Suprapubic skin (tissue), 4 donors: ENCODE measurements at places on chromosomes 5 and 9. TPM values are rescaled to one million over a fixed set of nuclear protein-coding genes. Genes with fewer than 3 reads are reported as not detected.

DNA sequence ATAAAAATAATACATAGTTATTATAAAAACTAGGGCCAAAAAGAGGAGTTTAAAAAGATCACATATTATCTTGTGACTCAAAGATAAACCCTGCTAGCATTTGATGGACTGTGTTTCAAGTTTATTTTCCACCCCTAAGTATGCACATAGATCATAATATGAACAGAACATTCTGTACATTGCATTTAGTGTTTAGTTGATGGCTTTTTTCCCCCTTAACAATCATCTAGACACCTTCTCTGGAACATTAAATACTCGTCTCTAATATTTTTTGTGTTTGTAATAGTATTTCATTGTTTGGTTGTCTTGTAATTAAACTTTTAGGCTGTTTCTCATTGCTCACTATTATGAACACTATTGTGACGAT lies 10.5 kb downstream of the COL15A1 start:
- H3K4me3 ChIP-seq = no peak overlapping the region
- H3K36me3 ChIP-seq = no peaks in the 10 kb centered on the region
- H3K27ac ChIP-seq = no peak overlapping the region

DNA sequence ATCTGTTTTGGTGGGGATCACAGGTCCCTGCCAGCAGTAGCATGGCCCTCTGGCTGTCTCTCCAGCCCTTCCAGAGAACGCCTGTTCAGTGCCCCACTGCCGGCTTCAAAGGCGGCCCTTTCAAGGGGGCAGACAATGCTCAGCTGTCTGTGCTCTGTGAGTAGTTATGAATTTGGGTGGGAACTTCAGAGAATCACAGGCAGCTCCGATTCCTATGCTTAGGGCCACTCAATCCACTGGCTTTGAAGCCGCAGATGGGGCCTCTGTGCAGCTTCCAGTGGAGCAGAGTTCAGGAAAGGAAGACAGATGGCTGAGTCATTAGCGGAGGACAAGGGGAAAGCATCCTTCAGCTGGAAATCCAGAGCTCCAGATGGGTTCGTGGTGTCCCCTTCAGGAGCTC lies 42.4 kb downstream of the NKX2-5 start:
- no peak overlapping the region for H3K27ac ChIP-seq
- H3K4me3 ChIP-seq = no peak overlapping the region
- H3K4me1 ChIP-seq = peaks cover under 1% of the 10 kb centered on the region
- H3K36me3 ChIP-seq = no peaks in the 10 kb centered on the region
- peaks cover 3% of the 10 kb centered on the region for H3K27me3 ChIP-seq

- H3K27me3 ChIP-seq = no peaks in the 10 kb centered on the region
- no peaks in the 10 kb centered on the region for H3K4me1 ChIP-seq
- no peaks in the 10 kb centered on the region for H3K36me3 ChIP-seq
- H3K27ac ChIP-seq = no peak within 1 kb of the TSS
- no peak for DNase-seq
- H3K4me3 ChIP-seq = no peak within 1 kb of the TSS
Measured at GRCh38 chr5:180988592-180988991, at the start of gene BTNL3. Gene BTNL3 (plus strand): TSS chr5:180988846. CDS start chr5:180989029, 183 bp downstream.

Gene ESM1
- total RNA-seq = not detected

DNA sequence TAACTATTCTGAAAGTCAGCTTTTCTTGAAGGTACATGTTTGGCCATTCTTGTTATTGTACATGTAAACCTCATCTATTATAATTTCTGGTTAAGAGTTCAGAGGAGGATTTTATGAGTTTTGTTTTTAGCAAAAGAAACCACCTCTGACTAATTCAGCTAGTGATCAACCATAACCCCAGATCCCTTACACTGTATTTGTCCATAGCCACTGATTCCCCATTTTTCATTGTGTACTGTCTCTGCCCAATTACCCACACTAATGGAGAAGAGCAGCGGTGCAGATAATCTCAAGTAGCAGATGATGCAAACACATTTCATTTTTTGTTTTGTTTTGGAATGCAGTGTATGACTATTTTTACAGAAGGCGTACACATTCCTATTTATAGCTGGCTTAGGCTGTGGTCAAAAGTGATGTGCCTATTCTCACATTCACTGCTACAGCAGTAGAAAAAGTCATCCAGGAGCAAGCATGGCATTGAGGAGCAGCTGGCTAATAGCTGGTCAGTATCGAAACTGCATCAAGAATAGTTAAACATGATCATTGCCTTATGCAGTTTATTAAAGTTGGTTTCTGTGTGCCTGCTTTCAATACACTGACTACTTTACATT lies 988.3 kb downstream of the DTWD2 start:
- H3K36me3 ChIP-seq = no peaks in the 10 kb centered on the region
- DNase-seq = no peak
- H3K27ac ChIP-seq = no peak overlapping the region
- H3K4me3 ChIP-seq = no peak overlapping the region

DNA sequence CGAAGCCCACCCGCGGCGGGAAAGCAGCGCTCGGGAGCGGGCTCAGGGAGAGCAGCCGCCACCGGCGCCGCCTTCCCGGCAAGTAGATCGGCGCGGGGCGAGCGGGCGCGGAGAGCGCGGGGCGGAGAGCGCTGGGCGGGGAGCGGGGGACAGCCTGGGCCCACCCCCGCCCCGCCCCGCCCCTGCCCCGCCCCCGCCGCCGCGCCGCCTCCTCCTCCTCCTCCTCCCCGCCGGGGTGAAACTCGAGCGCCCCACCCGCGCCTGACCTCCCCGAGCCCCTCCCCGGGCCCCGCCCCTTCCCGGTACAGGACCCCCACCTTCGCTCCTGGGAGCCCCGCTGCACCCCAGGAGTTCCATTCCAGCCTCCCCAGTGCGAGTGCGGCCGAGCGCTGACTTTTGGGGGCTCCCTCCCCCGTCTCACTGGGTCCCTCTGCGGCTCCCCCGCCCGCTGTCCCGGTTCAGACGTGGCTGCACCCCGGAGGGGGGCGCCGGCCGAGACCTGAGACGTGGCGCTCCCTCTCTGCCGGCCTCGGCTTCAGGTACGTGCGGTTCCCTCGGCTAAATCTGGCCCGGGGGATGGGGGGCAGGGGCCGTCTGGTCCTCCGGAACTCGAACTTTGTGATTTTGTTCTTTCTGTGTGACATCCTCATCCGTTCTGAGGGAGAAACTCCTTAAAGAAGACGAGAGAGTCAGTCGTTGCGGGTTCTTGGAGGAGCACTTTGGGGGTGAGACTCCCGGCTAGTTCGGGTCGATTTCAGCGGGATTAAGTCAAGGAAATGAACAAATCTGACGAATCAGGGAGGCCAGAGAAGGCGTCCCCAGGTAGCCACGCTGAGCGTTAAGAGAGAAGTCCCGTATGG lies at the start of gene SEMA5A:
Gene SEMA5A, minus strand, starts transcription at position 84 of the 860 bp plus-strand sequence. CDS start 166,129 bp downstream, outside the sequence.
- H3K36me3 ChIP-seq = peaks cover 6% of the 10 kb centered on the region
- H3K27ac ChIP-seq = peak within 1 kb of the TSS; percentile 82
- H3K4me3 ChIP-seq = peak within 1 kb of the TSS; percentile 75
- H3K4me1 ChIP-seq = peaks cover 35% of the 10 kb centered on the region
- peaks cover 12% of the 10 kb centered on the region for H3K27me3 ChIP-seq
- peak; percentile 81 for DNase-seq

Gene IRX4
- 45.9 TPM for total RNA-seq

DNA sequence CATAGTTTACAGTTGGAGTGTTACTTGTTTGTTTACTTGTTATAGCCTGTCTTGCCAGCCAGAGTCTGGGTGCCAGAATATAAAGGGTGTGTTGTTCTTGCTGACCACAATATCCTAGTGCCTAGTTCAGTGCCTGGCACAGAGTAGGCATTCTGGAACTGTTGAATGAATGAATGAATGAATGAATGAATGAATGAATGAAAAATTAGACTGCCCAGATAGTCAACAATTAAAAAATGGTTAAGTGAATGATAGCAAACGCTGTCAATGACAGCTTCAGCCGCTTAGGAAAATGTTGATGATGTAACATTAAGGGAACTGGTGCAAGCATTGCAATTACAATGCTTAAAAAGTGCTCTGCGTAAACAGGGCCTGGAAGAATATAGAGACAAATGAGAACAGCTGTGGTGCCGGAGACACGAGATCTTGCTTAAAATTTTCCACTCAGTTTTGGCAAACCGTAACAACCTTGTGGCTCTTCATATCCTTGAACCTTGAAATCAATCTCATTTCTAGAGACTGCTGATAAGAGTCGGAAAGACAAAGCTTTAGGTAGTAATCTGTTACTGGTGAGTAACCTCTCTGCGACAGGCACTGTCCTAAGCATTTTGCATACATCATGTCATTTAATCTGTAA lies 4.7 kb upstream of the TTLL11 start:
- no peaks in the 10 kb centered on the region for H3K36me3 ChIP-seq
- H3K27me3 ChIP-seq = no peaks in the 10 kb centered on the region
- DNase-seq = no peak
- no peak overlapping the region for H3K27ac ChIP-seq
- H3K4me1 ChIP-seq = peaks cover 12% of the 10 kb centered on the region

DNA sequence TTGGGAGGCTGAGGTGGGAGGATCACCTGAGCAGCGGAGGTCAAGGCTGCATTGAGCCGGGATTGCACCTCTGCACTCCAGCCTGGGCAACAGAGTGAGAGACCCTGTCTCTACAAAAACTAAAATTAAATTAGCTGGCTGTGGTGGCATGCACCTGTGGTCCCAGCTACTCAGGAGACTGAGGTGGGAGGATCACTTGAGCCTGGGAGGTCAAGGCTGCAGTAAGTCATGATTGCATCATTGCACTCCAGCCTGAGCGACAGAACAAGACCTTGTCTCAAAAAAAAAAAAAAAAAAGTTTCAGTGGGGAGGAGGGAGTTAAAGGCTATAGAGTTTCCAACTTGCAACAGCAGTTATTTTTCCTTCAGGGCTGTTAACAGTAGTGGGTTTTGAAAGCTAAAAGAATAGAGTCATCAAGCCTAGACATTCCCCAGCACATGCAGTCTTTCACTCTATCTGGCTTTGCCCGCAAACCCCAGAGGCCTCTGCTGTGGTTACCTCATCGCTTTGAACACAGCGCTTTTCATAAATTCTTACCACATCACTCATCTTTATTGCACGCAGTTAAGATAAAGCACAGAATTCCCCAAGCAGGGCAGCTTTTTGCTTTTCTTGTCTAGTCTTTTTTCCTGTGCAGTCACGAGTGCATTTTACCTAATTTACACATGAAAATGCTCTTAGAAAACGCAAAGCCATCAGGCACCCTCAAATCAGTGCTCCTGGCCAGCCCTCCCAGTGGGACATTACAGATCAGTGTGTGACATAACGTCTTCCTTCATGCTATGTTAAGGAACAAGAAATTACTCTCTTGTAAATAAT lies 8.7 kb upstream of the SLC2A8 start:
- peaks cover 11% of the 10 kb centered on the region for H3K4me1 ChIP-seq
- peak overlapping the region; percentile 27 for H3K27ac ChIP-seq
- no peak for DNase-seq
- no peaks in the 10 kb centered on the region for H3K27me3 ChIP-seq
- H3K36me3 ChIP-seq = peaks cover 6% of the 10 kb centered on the region

Gene RNF183
- total RNA-seq = not detected

GRCh38 chr5:68347536-68347935 lies 132.0 kb downstream of the PIK3R1 start:
- no peaks in the 10 kb centered on the region for H3K36me3 ChIP-seq
- H3K4me3 ChIP-seq = no peak overlapping the region
- H3K27ac ChIP-seq = no peak overlapping the region
- H3K27me3 ChIP-seq = no peaks in the 10 kb centered on the region

- peaks cover 2% of the 10 kb centered on the region for H3K4me1 ChIP-seq
- no peak for DNase-seq
- H3K4me3 ChIP-seq = no peak overlapping the region
- no peaks in the 10 kb centered on the region for H3K27me3 ChIP-seq
- H3K27ac ChIP-seq = no peak overlapping the region
Measured at GRCh38 chr9:89519366-89519805, 21.5 kb upstream of the SEMA4D start.

Gene IL4
- not detected for total RNA-seq

GRCh38 chr5:59178482-59178881 lies 595.6 kb downstream of the RAB3C start:
- H3K27ac ChIP-seq = no peak overlapping the region
- H3K4me1 ChIP-seq = no peaks in the 10 kb centered on the region
- no peak for DNase-seq
- no peaks in the 10 kb centered on the region for H3K36me3 ChIP-seq
